ENCODE measurements at places on chromosomes 16 and 17.
A peak's percentile ranks its signal among the peaks of the same experiment; 100 is the strongest.

GRCh38 chr16:85435286-85435685, 177.8 kb upstream of the GSE1 start:
- no peak for DNase-seq

GRCh38 chr17:50642722-50643656, 8.3 kb downstream of the ABCC3 start:
- no peak for DNase-seq

GRCh38 chr17:63338272-63338671, 107.8 kb downstream of the CYB561 start:
- DNase-seq: no peak

DNA sequence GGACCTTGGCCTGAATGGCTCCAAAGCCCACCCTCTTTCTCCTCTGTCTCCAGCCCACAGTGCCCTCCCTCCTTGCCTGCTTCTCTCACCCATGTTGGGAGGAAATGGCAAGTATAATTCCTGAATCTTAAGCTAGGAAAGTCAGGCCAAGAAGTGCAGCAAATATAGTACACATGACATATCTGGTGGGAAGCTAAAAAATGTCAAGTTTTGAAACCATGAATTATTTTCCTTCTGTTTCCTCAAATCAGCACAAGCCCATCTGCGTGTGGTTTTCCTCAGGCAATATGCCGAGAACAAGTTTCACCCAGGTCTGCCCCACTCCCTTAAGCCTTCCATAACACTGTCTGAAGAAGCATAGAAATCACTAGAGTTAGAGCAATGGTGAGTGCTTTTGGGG, 502.8 kb upstream of the CDH11 start:
- DNase-seq: no peak

DNA sequence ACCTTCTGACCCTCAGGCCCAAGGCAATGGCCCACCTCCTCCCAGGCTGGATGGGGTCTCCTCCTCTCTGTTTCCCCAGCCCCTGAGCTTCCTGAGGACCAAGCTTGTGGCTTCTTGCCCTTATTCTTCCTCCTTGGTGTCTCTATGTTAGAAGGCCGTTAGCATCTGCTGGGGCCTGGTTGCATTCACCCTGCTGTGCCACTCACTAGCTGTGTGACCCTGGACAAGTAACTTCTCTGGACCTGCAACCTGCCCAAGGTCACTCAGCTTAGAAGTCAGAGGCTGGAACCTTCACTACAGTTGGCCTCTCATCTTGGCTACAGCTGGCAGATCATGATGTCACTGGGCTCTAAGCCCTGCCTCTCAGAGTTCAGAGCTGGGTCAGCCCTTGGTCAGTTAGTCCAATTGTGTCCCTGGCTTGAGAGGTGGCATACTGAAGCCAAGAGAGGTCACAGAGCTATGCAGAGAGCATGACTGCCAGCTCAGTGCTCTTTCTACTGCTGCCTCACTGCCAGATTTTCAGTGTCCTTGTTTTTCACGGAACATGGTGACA, 3.0 kb downstream of the MT2A start:
- DNase-seq: no peak

DNA sequence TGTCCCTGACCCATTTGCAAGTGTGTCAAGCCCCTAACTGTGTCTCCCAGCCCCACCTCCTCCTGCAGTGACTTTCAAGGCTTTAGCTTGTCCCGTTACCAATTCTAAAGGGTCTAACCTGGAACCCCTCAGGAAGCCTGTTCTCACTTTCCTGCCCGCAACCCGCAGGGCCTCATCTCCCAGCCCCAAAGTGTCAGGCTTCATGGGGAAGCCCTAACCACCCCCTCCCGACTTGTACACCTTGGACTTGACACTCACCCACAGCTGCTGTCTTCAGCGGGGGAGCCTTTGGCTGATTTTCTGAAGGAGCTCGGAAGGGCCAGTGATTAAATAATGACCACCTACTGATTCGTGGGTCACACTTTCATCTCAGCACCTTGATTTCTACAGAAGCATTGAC, 33.1 kb downstream of the NLRC5 start:
- DNase-seq: no peak

- no peak for DNase-seq
Observed at GRCh38 chr16:84226026-84226425, 13.8 kb downstream of the KCNG4 start.

DNA sequence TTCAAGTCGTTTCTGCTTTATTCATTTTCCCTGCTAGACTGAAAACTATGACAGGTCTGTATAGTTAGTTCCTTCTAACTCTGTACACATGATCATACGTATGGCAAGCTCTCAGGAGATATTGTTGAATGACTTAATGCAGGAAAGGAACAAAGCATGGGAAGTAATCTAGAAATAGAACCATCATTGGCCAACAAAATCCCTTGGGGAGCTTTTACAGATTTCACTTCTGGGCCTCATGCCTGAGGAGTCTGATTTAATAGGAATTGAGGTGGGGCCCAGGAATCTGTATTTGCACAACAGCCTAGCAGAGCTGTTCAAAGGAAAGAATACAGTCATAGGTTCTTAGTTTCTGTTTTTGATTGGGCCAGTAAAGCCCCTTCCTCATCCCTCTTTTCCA, 229.2 kb downstream of the MAP2K6 start:
- no peak for DNase-seq

DNA sequence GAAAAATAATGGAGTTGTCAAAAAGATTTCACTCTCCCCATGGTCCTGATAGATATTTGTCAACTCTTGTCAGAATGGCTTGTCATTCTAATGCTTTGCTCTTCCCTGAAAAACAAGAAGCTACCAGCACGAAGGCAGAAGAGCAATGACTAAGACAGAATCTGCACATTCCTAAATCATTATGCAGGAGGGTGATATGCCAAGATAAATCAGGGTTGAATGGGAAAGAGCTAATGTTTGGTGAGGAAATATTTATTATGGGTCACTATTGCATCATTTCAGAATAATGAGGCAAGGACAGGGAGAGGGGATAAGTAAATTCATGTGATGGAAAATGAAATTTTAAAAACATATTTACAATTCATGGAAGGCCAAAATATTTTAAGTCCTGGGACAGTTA, 297.5 kb upstream of the XYLT1 start:
- DNase-seq: no peak

DNA sequence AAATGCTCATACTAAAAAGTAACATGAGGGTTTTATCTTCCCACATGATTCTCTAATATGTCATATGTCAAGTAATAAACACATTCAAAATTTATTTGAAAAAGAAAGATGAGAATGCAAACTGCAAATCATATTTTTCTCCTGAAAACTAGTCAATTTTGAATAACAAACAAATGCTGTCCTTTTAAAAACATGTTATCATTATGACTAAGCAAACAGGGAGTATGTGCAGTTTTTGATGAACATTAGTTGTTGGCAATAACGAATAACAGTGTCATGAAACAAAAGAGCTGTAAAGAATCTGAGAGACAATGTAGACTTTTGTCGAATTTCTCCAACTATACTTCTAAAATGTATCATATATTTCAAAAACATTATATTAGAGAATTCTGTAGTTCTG, 34.8 kb downstream of the RPGRIP1L start:
- DNase-seq: no peak

DNA sequence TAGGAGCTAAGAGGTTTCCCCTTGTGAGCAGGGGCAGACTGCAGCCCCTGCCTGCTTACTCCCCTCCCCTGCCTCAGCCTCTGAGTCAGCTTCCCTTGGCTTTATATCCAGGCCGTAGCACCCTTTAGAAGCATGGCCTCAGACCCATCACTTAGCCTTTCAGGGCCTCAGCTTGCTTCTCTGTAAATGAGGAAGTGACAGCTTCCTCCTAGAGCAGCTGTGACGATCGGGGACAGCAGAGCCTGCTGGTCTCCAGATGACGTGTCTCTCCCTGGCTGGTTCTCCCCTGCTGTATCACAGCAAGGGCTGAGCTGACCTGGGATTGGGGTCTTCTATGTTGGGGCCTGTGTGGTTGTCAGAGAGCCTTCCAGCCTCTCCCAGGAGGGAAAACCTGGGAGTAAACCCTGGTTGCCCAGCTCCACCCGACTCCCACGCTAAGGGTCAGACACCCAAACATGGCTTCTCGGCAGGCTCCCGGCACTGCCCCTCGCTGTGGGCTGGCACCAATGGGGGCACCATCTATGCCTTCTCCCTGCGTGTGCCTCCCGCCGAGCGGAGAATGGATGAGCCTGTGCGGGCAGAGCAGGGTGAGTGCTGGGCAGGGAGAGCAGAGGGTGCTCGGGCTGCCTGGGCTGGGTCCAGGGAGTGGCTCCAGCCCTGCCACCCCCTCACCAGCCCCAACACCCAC, 16.3 kb upstream of the MYO15B start:
- no peak for DNase-seq

GRCh38 chr17:77499699-77500435, 359.1 kb downstream of the SEC14L1 start:
- DNase-seq: no peak

- DNase-seq: no peak
Observed at GRCh38 chr16:54381601-54382313, 95.2 kb upstream of the IRX3 start.

DNA sequence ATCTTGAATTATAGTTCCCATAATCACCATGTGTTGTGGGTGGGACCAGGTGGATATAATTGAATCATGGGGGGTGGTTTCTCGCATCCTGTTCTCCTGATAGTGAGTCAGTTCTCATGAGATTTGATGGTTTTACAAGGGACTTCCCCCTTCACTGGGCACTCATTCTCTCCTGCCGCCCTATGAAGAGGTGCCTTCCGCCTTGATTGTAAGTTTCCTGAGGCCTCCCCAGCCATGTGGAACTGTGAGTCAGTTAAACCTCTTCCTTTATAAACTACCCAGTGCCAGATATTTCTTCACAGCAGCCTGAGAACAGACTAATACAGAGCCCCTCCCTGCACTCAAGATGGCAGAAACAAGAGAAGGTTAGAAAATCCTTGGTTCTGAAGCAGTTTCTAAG, 26.4 kb downstream of the LDAF1 start:
- DNase-seq: no peak

- no peak for DNase-seq
Observed at GRCh38 chr16:79839466-79840341, 239.2 kb upstream of the MAF start.

GRCh38 chr17:28746611-28747050, 2.8 kb downstream of the TRAF4 start:
- no peak for DNase-seq

DNA sequence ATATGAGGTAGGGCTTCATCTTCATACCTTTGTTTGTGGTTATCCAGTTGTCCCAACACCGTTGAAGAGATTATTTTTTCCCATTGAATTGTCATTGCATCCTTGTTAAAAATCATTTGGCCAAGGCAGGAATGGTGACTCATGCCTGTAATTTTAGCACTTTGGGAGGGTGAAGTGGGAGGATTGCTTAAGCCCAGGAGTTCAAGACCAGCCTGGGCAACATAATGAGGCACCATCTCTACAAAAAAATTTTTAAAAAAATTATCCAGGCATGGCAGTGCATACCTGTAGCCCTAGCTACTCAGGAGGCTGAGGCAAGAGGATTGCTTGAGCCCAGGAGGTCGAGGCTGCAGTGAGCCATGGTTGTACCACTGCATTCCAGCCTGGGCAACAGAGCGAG, 223.9 kb downstream of the TANC2 start:
- no peak for DNase-seq

GRCh38 chr17:66353937-66354401, 51.6 kb downstream of the PRKCA start:
- DNase-seq: no peak

DNA sequence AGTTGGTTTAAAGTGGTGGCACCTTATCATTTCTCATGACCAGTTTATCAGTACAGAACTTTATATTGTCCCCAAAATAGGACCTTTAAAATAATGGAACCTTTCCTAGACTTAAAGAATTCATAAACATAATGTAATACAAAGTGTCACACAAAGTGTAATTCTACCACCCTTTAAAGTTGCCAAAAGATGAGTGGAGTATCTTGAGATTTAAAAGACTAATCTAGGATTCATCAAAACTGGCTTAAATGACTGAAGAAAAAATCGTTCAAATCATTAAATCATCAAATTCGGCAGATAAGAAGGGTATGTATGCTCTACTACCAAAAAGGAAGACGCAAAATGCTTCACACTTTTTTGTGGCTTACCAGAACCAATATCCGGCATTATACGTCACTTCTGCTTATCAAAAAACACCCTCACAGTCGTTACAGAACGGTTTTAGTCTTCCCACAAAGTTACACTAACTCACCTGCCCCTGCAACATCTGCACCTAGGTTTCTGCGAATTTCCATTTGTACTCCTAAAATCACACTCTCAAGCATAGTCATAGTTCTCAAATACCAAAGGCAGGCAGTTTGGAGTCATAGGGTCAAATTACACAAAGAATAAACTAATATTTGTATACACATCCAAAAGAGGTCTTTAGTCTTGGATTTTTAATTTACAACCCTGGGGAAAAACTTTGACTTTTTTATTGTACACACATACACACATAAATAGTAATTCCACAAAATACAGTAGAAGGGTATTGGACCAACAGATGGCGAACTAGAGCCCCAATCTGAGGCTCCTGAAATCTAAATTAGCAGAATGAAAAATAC, 1.4 kb upstream of the KANSL1 start:
- peak; percentile 49 for DNase-seq

GRCh38 chr17:40556884-40557414, 8.3 kb downstream of the CCR7 start:
- DNase-seq: no peak

GRCh38 chr16:53949715-53950410, 245.9 kb downstream of the FTO start:
- peak; percentile 52 for DNase-seq

DNA sequence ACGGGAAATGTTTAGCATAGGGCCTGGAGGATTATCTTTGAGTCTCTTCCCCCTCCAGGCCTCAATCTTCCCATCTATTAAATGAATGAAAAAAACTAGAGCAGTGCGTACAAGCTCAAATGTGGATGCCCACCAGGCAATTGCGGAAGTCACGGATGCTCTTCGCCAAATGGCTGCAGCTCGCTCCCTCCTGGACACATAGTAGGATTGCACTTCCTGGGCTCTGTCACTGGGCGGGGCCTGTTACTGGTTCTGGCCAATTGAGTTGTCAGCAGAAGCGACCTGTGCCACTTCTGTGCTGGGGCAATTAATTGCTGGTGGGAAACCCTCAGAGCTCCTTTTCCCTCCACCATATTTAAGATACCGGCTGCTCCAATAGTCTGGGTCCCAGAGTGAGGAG, 168.2 kb upstream of the IRX6 start:
- DNase-seq: no peak

GRCh38 chr17:68594552-68594951, 6.6 kb downstream of the FAM20A start:
- DNase-seq: no peak

Measured in NCI-H1105 treated with DMSO at 0.1 percent for 48 hours (cell line).